ENCODE measurements at places on chromosomes 2 and 18.

- DNase-seq = peak; percentile 43
Observed at GRCh38 chr2:218883491-218884490, 3.1 kb downstream of the WNT10A start.

- DNase-seq = peak; percentile 2
Observed at GRCh38 chr18:8050616-8051329, 483.7 kb downstream of the PTPRM start.

GRCh38 chr2:38148501-38148900, 72.5 kb upstream of the CYP1B1 start:
- no peak for DNase-seq

DNA sequence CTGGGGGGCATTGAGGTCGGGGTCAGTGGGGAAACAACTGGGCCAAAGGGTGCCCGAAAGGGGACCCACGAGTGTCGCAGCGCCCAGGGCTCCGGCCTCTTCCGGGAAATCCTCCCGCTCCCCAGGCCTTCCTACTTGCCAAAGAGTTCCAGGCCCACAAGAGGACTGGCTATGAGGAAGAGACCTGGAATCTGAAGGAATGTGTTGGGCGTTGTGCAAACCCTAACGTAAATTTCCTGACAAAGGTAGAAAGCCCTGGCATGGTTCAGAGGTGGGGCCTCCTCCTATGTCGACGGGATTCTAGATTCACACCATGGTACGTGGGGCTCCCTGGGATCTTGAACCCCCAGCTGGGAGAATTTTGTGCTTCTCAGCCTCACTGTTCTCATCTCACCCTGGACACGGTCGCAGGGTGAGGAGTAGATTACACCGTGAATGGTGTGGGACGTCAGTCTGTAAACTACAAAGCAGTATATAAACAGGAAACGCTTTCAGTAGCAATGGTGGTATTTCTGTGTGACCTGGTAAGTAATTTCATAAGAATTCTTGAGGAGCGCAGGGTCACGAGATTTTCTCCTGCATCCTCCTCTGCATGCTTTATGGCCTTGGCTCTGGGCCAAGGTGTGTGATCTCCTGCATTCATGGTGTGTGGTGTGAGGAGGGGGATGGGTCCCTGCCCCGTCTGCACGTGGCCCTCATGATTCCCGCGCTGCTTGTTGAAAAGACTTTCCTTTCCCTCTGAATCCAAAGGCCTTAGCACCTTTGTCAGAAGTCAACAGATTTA, 868 bp downstream of the HSBP1L1 start:
- DNase-seq = no peak

DNA sequence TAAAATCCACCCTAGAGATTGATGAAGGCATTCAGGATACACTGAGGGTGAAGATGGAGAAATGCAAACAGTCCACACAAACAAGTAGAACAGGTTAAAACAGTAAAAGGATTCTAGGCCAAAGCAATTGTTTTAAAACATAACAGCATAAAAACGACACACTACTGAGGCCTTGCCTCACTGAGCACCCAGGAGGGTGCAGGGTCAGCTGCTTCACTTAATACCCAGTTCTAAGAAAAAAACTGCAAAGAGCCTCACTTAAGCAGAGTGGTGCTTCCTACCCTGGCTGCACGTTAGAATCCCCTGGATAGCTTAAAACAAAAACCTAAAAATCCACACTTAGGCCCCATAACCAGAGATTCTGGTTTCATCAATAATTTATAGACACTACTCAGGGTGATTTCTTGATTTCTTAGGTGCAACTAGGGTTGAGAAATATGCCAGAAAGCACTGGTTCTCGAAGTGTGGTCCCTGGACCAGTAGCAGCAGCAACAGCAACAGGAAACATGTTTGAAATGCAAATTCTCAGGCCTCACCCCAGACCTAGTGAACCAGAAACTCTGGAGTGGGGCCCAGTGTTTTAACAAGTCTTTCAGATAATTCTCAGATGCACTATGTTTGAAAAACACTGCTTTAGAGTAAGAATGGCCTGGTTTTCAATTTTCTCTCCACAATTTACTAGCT, 279.1 kb downstream of the ZEB2 start:
- no peak for DNase-seq

GRCh38 chr18:12293831-12294230, 14.2 kb upstream of the TUBB6 start:
- no peak for DNase-seq

- DNase-seq = no peak
Observed at GRCh38 chr2:191881982-191882816, 35.3 kb upstream of the CAVIN2 start.

DNA sequence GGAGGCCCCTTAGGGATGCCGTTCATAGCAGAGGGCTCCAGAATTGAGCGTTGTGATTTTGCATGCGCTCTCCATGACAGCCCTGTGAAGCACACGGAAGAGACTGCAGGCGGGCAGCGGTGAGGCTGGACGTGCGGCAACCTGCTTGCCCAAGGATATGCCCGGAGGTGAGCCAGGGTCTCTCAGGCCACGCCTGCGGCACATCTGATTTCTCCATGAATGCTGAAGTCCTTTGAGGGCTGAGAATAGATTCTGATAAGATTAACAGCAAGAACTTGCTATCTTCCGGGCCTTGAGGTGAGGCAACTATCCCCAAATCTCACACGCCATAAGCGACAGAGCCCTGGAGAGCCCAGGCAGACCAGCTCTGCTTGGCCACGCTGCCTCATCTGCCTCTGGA, 55.6 kb upstream of the LAMA1 start:
- no peak for DNase-seq

GRCh38 chr2:197293252-197294007, 17.1 kb downstream of the ANKRD44 start:
- DNase-seq = peak; percentile 51

GRCh38 chr2:134796373-134796772, 42.0 kb upstream of the ACMSD start:
- no peak for DNase-seq

Data from CD4-positive, alpha-beta T cell treated with Interleukin-15 for 4 hours (primary cell).